CD4-positive, alpha-beta T cell treated with Interferon gamma for 1 hour (primary cell): ENCODE measurements at places on chromosomes 7 and 10.

- no peak for DNase-seq
These were observed 13.6 kb downstream of the SRI start for GRCh38 chr7:88206254-88206653.

- no peak for DNase-seq
These were observed 13.4 kb downstream of the NOD1 start for GRCh38 chr7:30465046-30465810.

DNA sequence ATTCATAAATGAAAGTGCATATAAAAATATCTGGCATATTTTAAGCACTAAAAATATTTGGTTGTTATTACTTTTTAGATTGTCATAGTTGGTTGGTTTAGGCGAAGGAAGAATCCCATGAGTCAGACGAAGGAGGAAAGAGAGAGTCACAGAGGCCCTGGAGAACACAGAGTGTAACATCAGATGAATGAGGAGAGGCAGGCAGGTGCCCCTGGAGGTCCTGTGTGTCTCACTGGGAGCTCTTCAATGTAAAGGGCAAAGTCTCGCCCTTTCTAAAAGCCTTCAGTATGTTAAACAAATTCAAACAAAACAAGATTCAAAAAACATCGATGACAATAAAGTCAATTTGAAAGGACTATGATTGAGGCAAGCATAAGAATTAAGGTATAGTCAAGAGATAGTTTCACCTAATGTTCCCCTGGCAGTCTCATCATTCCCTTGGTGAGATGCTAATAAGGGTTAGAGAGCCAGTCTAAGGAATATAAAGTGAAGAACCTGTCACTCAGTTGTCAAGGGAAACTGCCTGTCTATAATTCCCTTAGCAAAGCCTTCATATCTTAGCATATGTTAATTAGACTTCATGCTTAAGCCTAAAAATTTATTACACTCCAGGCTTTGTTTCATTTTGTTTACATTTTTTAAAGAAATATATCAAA lies 194.3 kb downstream of the TPK1 start:
- DNase-seq: no peak

DNA sequence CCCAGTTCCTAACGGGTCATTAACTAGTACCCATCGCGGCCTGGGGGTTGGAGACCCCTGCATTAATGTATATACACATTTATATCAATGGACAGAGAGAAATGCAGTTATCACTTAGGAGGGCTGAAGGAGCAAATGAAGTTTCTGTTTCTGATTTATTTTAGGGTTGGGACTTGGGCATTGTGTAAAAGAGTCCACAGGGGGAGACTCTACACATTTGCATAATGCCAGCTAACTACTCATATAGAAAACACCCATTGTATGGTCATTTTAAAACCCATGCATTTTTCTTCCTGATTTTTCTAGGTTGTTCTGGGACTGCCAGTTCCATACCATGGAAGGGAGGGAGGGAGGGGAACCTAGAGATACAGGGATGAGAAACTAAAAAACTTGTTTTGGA lies 23.5 kb downstream of the BCCIP start:
- no peak for DNase-seq

DNA sequence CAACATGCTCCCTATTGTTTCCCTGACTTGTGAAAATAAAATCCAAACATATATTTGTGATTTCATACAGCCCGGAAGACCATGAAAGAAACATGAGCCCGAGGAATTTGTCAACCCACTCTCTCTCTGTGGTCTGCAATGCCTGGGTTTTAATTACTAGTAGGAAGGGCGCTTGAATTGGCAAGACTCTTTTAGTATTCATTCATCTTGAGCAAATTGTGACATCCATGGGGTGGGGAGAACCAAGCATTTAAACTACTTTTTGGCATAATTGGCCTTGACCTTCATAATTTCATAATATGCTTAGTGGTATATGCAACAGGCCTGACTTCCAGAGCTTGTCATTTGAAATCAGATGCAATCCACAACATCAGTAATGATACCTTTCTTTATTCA lies 142.4 kb upstream of the BMPER start:
- no peak for DNase-seq
